ENCODE measurements at places on chromosomes 5 and 9.

DNA sequence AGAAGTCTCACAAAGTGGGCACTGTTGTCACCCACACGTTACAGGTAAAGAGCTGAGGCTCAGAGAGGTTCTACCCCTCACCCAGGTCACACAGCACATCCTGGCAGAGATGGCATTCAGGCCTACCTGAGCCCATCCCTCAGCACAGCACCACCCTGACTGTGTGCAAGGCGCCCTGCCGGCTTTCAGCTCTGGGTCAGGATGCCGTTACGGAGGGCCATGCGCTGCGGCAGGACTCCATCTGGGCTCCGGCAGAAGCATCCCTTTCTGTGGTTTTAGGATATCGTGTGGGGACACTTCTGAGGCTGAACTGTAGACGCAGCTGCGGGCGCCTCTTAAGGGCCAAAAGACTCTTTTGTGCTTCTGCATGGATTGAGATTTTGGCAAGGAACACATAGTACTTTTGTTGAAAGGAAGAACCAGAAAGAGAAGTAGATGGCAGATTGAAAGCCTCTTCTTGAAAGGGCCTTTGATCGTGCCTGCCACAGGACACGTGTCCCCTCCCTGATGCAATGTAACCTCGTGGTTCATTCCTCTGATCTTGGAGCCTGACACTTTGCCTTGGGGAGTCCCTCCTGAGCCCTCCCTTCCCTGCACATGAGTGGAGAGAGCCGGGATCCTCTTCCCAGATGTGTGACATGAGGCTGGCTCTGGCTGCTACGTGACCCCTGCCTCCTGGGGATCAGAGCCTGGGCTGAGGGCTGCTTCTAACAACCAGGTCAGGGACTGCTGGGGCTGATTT, 31.3 kb downstream of the USP20 start:
- no peak for DNase-seq

DNA sequence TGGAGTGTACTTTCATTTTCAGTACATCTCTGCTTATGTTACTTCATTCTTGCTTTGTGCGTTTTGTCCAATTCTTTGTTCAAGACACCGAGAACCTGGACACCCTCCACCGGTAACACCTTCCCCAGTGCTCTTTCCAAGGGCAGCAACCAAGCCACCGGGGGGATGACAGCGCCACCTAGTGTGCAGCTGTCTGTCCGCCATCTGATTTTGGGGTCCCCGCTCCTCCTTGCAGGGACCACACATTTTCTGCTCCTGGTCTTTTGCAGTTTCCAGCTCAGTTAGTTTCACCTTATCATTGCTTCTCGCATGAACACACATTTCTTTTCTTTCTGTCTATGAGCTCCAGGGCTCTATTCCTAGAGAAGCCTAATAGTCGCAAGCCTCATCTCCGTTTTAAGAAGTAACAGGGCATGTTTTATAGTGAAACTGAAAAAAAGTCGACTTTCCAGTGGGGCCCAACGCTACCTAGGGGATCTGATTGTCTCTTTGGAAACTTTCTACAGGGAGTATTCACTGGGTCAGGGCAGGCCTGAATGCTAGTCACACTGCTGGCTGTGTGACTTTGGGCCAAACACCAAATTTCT, 152.1 kb downstream of the FSTL4 start:
- DNase-seq = peak; percentile 17

DNA sequence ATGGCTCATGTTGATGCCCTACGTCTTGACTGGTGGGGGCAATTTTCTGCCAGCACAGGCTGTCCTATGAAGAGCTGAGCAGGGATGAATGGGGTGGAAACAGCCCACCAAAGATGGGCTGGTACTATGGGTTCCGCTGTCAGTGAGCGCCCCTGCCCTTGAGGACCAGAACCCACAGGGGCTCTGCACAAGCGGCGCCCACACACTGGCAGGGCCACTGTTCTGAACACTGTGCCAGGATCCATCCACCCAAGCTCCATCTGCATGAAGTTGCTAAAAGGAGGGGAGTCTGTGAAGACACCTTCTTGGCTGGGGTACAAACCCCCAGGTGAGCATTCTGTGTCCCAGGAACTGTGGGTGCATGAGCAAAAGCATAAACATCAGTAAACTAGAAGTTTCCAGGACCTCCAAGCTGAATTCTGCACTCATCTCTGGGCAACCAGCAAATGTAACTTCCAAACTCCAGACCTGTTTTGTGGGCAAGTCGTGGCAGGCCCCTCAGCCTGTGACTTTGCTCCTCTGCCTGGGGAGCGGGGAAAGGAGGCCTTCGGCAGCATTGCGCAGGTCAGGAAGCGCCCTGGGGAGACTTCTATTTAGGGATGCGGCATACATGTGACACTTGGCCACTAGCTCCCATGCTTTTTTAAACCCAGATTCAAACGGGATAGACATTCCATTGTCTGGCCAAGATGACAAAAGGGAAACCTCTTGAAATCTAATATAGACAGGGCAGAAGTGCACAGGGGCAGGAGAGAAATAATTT, 48.9 kb downstream of the PTPN3 start:
- DNase-seq = no peak

- DNase-seq = no peak
Observed at GRCh38 chr9:4344946-4345345, 45.1 kb upstream of the GLIS3 start.

DNA sequence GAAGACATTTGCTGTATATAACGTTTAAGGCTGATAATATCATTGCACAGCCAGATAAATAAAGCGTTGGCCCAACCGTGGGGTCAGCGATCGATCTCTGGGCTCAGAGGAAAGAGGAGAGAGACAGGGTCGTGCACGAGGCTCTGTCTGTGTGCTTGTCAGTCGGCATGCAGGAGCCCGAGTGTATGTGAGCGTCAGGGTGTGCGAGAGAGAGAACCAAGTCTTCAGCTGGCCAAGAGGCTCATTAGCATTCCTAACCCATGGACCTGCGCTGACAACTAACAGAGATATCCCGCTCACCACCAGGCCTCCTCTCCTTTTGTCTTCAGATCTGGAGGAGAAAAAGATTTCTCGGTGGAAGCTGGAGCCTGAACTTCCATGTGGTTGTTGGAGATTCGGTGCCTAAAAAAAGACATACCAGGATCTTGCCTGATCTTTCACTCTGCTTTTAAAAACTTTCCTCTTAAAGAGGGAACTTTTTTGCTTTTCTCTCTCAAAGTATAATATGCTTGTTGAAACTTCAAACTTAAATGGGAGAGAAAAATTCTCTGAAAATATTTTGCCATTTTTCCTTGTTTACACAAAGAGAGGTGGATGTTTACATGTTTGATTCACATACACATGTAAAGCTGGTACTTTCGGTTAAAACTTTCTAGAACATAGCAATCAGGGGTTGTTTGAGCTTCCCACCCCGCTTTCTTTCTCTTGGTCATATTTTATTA, 16.5 kb downstream of the NR2F1 start:
- DNase-seq = no peak

GRCh38 chr9:88236511-88237478, 98.5 kb upstream of the SPATA31C2 start:
- no peak for DNase-seq

DNA sequence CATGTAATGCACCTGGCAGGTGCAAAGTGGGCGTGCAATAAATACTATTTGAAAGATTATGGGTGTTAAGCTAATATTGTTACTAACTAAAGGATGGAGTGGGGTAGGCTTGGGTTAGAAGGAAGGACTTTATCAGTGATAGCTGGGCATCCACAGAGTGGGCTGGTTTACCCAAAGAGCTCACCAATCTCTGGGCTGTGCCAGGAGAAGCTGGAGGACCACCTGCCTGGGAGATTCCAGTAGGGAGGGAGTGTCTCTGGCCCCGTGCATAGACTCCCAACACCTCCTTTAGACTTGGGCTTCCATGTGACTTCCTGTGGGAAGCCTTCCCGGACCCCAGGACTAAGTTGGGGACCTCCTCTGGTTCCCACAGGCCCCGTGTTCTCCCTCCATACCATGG, 5.6 kb upstream of the URM1 start:
- DNase-seq = no peak

DNA sequence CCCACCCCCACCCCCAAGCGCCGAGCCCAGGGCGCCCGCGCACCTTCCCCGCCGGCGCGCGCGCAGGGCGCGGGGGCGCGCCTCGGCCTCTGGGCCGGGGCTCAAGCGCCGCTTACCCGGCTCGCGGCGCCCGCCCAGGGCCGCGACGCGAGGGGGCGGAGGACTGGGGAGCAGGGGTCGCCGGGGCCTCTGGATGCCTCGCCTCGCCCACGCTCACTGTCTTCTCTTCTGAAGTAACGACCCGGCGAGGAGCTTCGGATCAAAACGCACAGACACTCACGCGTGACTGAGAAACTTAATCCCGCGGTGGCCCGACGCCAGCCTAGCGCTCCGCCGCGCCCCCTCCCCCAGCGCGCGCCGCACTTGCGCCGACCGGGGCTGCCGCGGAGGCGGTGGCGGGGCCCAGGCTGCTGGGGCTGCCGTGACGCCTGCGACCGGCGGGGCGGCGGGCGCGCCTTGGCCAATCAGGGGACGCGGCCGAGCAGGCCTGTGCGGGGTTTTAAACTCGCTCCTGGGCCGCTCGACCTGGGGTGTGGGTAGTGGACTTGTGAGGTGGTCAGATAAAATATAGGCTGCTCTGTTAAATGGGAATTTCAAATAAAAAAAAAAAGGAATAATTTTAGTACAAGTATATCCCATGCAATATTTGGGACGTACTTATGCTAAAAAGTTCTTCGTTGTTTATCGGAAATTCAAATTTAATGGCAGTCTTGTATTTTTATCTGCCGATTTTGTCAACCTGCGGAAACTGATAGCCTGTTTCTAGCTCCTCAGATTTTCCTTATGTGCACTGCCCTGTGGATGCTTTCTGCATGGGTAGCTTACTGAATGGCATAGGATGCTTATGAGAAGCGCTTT, at the start of gene MPDZ:
MPDZ (minus strand) TSS at position 409 of the 858 bp plus-strand sequence. CDS start 29,377 bp downstream, outside the sequence.
- DNase-seq = no peak

GRCh38 chr5:135822286-135822685, 12.2 kb upstream of the SLC25A48 start:
- DNase-seq = no peak

- DNase-seq = no peak
Observed at GRCh38 chr9:23552876-23553601, 273.0 kb downstream of the ELAVL2 start.

GRCh38 chr9:122923947-122924346, 7.4 kb downstream of the ZBTB26 start:
- no peak for DNase-seq

- DNase-seq = no peak
Observed at GRCh38 chr5:151095341-151096000, 14.6 kb upstream of the TNIP1 start.

DNA sequence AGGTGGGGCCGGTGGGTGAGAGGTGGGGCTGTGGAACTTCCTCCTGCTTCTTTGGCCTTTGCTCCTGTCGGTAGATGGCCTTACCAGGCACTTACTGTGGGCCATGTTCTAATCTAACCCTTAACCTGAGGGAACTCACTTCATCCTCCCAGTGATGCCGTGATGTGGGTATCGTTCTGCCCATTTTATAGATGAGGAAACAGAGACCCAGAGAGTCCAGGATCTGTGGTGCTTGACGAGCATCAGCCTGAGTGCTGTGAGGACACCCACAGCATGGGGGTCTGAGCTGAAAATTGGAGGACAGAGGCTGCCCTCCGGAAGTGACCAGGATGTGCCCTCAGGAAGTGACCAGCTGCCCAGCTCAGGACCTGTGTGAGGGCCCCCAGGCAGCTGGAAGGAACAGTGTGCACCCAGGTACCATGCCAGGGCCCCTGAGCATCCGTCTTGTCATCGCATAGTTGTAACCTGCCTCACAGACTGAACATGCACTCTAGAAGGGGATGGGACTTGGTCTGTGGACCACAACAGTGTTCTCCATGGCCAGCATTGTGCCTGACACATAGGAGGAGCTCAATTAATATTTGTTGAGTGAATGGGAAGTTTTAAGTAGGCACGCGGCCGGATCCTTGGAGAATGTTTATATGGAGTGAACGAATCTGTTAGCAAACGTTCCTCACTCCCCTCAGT, 8.5 kb downstream of the NEK6 start:
- DNase-seq = no peak
